ENCODE measurements at places on chromosomes 16 and 17.

GRCh38 chr16:87703835-87704375 lies 61.9 kb downstream of the KLHDC4 start:
- DNase-seq = no peak

GRCh38 chr16:21598206-21598605 lies 1.2 kb upstream of the METTL9 start:
- no peak for DNase-seq

GRCh38 chr17:59727817-59728533 lies 20.5 kb downstream of the VMP1 start:
- no peak for DNase-seq

DNA sequence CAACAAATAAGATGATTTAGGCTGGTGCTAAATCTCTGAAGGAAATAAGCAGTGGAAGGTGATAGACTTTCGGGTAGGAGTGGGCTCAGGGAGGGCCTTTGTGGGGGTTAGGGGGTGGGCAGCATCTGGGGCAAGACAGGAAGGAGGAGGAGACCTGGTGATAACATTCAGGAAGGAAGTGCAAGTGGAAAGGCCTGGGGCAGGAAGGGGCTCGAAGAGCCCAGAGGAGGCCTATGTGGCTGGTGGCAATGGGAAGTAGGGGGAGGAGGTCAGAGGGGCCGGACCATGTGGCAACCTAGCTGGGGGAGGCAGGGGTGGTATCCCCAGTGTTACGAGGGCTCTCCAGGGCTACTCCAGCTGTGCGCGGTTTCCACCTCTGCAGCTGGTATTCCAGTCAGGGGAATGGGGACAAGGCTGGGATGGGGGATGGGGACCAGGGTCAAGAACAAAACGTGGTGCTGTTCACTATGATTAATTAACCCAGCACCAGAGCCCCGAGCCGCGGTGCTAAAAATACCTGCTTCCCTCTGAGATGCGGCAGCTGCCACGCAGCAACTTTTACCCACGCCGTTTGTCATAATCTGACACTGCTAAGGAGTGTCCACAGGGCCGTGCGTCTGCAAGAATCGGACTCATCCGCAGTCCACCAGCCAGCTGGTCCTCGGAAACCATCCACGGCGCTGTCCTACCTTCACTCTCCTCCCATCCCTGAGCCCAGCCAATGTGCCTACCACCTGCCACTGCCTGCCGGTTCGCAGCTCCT lies 5.2 kb upstream of the CCDC182 start:
- no peak for DNase-seq

DNA sequence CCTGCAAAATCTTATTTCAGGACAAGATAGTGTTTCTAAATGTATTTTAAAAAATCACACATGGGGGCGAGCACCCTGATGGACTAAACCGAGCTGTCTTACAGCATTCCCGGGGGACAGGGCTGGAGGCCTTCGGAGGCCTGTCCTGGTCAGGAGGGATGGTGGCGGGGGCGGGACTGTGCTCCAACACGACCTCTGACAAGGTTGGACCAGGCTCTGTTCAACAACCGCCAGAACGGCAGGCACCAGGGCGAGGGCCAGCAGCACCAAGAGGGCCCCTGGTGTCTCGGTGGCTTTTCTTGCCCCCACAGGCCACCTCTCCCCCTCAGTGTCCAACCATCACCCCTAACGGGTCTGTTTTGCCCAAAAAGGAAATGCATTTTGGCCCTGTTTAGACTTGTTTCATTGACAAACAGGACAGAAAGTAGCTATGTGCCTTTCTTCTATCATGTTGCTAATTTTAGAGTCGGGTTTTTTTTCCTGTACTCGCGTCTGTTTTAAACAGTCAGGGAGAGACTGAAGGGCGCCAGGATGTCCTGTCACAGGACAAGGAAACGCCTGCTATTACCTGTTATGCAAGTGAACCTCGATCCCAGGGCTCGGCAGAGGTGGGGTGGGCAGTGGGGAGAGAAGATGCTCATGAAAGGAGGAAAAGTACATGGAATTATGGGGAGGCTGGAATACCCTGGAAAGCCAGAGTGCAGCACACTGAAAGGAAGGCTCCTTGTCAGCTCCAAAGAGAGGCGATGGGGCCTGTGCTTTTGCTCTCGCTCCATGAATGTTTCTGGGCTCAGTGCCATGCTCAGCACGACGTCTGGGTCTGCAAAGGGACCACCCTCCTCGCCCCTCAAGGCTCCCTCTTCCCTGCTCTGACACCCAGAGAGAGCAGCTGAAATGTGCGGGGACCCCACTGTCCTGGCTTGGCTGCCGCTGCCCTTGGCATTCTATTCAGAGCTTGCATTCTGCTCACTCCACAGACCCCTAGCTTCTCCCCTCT lies 11.9 kb downstream of the TMEM204 start:
- DNase-seq = no peak

DNA sequence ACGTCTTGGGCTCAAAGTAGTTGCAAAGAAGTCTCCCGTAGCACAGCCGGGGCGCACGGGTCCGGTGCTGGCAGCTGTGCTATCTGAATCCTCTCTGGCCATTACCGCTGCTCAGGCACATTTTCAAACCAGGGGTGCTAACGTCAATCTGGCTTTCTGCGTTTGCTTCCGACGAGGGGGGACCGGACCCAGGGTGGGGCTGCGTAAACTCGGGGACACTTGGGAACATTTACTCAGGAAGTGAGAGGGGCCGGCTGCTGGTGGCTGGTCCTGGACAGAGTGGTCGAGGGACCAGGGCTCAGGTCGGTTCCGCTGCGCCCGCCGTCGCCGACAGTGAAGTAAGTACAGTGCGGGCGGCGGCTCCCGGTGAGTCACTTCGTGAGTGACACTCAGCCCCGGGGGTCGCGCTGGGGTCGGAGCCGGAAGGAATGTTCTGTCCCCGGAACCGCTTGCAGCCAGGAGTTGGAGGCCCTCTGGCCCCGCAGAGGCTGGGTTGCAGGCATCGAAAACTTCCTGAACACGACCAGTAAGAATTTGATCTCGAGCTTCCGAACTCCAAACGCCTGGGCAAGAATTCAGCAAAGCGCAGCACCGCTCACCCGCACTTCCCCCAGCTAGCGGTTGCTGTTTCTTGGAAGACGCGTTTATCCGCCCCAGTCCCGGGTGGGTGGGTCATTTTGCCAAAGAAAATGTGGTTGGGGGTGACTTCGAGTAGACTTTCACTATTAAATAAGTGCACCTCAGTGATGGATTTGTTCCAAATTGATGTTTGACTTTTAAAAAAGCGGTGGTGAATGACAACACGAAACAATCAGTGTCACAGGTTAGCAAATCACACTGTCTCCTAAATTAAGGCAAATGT lies 1.4 kb upstream of the HS3ST3B1 start:
- no peak for DNase-seq
